ENCODE measurements at places on chromosomes 11 and 22.

GRCh38 chr11:12716816-12717215, 42.6 kb downstream of the TEAD1 start:
- DNase-seq, result no peak

GRCh38 chr11:67287355-67288197, 1.5 kb upstream of the ANKRD13D start:
- DNase-seq, result no peak

- no peak for DNase-seq
These were observed 41.6 kb upstream of the GLYAT start for GRCh38 chr11:58773337-58773736.

DNA sequence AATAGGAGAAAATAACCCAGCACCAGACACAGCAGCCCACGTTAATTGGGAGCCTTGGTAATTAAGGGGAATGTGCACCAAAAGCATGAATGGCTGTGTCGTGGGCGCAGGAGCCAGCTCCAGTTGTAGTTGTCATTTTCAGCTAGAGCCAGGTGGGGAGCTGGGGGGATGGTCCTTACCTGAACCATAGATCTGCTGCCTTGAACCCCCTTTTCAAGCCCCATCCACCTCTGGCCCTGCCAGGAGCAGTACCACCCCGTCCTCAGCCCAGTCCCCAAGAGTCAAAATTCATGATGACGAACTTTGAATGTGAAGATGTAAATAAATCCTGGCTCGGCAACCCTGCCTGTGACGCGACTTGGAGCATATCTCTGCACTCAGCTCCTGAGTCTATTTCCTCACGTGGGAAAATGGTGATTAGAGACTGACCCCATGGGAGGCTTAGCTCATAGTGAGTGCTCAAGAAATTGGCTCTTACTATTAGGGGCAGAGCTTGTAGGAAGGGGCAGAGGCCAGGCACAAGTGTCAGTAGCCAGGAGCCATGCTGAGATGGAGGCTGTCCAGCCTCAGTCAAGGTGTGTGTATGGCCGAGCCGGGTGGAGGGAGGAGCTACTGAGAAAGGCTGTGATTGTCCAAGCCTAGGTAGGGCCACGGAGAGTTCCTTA, 794 bp upstream of the FXYD6 start:
- no peak for DNase-seq

GRCh38 chr22:32501836-32502752, 27.5 kb downstream of the FBXO7 start:
- no peak for DNase-seq

DNA sequence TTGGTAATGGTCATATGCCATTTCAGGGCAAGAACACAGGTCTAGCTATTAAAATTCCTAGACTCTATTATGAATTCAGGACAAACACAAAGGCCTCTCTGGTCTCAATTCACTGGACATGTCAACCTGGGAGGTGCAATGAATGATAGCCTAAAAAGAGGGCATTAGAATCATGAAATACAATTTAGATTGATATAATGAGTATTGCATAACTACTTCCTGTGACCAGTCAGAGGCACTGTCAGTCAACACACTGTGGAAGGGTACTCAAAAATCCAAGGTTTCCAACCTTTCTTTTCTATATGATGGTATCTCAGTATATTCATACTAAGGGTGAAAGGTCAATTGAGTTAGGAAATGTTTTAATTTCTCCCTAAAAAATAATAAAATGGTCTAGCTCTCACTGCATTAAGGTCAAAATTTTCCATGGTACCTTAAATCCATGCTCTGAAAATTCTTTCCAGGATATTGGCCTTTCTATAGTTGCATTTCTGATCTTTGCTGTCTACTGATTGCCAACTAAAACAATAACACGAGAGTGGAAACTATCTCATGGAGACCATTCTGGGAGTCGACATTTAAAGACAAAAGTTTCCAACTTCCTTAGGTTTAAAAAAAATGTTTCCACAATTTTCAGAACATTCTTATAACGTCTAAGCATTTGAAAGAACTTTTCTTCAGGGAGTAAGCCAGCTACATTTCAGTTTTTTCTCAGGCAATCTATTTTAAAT, 81.7 kb upstream of the APOA1 start:
- no peak for DNase-seq

- no peak for DNase-seq
These were observed 28.4 kb downstream of the ZNF143 start for GRCh38 chr11:9489080-9489765.

DNA sequence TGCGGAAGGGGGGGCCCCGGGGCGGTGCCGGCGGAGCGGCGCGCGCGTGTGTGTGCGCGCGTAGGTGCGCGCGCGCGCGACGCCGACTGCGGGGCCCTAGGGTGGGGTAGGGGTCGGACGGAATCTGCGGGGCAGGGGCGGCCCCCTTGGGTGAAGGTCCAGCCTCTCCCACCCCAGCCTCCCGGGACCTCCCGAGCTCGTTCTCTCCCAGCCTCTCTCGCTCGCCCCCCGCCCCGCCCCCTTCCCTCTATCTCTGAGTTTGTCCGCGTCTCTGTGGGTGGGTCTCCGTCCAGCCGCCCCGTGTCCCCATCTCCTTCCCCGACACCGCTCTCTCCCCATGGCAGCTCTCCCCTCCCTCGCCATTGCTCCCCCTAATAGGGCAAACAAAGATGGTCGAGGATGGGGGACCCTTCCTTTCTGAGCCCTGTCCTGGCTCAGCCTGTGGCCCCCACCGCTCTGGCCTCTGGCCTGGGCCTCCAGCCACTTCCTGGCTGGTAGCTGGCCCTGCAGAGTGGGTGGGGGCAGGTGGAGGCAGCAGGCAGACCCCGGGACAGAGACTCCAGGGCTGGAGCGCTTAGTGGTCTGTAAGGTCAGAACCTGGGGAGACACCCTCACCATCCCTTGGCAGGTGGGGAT, 33.0 kb upstream of the PRR5 start:
- DNase-seq, result no peak

DNA sequence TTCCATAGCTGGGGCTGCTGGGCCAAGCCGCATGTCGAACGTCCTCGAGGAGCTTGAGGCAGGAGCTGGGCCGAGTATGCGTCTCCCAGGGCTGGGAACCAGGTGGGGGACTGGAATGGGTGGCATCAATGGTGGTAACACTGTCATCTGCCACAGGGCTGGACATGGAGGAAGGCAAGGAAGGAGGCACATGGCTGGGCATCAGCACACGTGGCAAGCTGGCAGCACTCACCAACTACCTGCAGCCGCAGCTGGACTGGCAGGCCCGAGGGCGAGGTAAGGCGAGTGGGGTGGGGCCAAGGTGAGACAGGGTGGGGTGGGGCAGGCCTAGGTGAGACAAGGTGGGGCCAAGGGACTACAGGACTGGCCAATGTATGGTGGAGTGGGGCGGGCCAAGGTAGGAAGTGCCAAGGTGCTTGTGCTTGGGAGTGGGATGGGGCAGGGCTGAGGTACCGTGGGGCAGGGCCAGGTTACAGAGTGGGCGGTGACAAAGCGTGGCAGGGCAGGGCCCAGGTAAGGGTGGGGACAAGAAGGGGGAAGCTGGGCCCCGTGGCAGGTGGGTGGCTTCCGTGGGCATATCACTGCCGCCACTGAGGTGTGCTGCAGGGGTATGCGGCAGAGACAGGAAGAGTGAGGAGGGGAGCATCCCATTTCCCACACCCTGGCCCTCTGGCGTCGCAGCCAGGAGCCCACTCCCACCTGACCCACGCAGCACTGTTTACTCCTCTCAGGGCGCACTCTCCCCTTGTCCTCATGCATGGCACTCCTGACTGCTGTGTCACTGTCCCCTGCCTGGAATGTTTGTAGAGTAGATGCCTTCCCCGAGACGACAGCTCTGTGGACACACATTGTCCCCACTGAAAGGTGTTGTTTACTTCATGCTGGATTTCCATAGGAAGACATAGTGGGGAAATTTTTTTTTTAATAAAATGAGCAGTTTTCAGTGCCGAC, 27.5 kb upstream of the DGCR8 start:
- no peak for DNase-seq

GRCh38 chr11:30423279-30423648, 100.4 kb downstream of the ARL14EP start:
- DNase-seq, result no peak

- no peak for DNase-seq
These were observed 9.7 kb downstream of the SMARCB1 start for GRCh38 chr22:23796461-23796860.

GRCh38 chr11:73121692-73122091, 20.4 kb downstream of the FCHSD2 start:
- no peak for DNase-seq

- no peak for DNase-seq
These were observed 341.5 kb downstream of the CASP12 start for GRCh38 chr11:104556606-104557301.

All from AML-193 (cell line).